RPMI8226 (cell line): ENCODE measurements at places on chromosomes 12 and 14.

DNA sequence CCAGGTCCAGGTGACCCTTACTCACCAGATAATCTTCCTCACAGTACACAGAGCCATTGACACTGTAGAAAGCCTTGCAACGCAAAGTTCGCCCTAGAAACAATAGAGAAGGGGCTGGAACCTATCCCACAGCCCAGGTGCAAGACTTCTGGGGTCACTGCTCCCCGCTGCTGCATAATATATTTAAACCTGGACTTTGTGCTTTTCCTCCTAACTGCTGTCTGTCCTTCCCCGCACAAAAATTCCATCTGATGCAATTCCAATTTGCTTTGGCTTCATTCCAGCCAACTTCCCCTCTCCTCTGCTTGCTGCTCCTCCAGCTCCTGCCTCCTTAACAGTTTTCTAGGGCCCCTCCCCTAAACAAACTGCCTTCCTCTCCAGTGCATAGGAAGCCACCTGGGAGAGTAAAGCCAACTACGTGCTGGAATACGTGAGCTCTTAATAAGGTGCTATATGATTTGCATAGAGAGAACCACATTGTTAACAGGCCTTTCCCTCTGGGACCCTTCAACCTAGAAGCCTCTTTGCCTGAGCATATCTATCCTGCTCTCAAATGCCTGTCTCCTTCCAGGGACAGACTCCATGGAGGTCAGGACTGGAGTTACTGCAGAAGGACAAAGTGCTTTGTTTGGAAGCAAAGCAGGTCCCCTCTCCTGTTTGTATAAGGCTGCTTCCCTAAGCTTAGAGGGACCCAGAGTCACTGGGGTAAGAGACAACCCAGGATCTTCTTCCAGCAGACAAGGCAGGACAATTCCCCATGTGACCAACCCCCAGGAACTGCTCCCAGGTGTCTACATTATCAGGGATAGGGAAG is 5.5 kb downstream of the AJUBA start:
- DNase-seq, result no peak

GRCh38 chr14:76961631-76962302 is 66.7 kb downstream of the IRF2BPL start:
- peak; percentile 90 for DNase-seq

GRCh38 chr12:67414011-67414715 is 145.0 kb downstream of the CAND1 start:
- no peak for DNase-seq

- no peak for DNase-seq
Measured at GRCh38 chr12:1848745-1849144, 28.4 kb downstream of the LRTM2 start.

DNA sequence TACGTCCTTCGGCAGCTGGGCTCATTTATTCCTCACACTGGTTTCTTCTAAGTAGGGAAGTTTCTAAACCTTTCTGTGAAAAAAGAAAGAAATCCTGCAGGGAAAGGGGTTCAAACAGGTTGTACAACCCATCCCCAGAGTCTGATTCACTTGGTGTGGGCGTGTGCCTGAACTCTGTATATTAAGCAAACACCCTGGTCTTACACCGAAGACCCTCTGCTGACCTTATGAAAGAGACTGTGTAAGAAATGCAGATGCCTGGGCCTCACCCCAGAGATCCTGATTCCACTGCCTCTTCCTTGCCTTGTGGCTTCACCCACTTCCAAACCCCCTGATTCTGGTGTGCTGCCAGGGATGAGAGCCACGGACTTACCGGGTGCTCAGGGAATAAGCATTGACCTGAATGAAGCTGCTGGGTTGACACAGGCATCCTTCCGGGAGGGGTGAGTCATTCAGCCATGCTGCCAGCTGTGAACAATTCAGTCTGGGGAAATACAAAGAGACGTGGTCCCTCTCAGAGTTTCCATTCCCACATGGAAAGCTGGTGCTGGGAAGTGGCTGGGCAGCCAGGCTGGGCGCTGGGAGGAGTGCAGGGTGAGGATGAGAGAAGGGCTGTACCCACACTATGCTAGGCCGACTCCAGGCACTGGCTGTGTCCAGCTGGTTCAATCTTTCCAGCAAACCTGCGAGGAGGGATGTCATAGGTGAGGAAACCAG is 26.5 kb upstream of the ACTN1 start:
- DNase-seq, result no peak

DNA sequence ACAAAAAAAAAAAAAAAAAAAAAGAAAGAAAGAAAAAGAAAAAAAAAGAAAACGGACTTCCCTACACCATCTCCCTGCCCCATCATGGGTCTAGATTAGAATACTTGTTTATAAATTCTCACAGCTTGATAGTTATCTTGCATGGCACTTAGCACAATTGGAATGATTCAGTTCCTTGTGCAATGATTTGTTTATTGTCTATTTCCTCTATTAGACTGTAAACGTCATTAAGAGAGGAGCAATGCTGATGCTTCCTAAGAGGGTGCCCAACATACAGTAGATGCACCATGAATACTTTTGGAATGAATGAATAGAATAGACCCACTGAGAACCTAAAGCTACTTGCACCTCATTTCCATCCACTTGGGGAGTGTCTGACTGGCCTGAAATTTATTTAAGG is 40.8 kb downstream of the PAX9 start:
- no peak for DNase-seq

- no peak for DNase-seq
Measured at GRCh38 chr14:101090976-101091375, 187.5 kb upstream of the RTL1 start.

- no peak for DNase-seq
Measured at GRCh38 chr12:107309020-107309419, 215.7 kb upstream of the CRY1 start.

DNA sequence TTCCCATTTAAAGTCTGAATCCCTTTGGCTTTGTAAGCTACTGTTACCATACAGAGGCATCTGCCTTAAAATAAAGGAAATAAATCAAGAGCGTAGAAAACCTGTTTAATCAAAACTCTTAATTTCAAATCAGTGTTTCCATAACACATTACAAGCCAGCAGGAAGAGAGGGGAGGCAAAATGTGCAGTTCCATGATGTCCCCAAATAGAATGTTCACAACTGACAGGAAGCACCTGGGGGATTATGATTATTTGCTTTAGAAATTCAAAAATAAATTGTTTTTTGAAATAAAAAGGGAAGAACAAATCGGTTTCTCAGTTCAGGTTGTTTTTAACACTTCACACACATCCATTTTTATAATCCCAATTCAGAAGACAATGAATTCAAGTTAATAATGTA is 21.4 kb downstream of the SOCS2 start:
- no peak for DNase-seq

- no peak for DNase-seq
Measured at GRCh38 chr14:89123851-89124250, 293.2 kb downstream of the FOXN3 start.

DNA sequence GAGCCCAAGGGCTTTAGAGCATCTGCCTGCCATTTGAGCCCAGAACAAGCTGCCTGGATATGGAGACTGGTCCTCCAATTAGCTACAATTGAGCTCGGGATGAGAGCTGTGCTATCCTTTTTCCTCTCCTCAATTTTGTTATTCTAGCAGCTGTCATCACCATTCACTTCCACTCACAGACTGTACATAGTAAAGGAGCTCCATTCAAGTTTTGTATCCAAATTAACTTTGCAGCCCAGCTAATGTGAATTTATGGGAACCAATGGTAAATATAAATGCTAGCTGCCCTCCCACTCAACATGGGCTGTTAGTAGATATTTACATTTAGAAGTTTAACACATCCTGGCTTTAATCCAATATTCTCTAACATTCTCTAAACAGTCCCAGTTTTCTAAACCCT is 44.6 kb downstream of the BMP4 start:
- no peak for DNase-seq

- DNase-seq, result no peak
Measured at GRCh38 chr12:73984552-73984951, 553.1 kb upstream of the ATXN7L3B start.

DNA sequence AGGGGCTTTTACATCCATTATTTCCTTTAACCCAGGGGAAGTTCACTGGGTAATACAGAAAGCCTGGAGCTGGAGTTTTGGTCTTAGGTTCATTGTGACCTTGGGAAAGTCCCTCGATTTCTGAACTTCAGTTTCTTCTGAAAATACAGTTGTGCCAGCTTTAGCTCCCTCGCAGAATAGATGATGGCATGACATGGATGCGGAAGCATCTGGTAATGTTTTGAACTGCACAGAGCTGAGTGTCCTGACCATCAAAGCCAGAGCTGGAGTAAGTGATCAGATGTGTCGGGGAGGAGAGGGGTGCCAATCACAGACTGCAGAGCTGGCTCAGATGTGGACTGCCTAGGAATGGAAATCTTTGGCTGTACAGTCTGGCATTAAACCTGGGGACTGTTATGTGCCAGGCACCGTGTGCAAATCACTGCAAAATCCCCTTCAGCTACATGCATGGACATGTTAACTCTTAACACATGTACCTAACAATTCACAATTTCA is 180.9 kb downstream of the ETV6 start:
- no peak for DNase-seq

DNA sequence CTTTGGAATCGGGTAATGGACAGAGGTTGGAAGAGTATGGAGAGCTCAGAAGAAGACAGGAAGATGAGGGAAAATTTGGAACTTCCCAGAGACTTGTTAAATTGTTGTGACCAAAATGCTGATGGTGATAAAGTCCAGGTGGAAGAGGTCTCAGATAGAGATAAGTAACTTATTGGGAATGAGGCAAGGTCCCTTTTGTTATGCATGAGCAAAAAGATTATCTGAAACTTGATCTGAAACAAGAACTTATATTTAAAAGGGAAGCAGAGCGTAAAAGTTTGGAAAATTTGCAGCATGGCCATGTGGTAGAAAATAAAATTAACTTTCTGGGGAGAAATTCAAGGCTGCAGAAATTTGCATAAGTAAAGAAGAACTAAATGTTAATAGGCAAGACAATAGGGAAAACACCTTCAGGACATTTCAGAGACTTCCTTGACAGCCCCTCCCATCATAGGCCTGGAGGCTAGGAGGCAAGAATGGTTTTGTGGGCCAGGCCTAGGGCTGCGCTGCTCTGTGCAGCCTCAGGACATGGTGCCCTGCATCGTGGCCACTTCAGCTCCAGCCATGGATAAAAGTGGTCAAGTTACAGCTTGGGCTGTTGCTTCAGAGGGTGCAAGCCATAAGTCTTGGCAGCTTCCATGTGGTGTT is 425.7 kb upstream of the PRICKLE1 start:
- DNase-seq, result no peak

GRCh38 chr12:46963977-46964971 is 115.1 kb upstream of the PCED1B start:
- DNase-seq, result no peak

- no peak for DNase-seq
Measured at GRCh38 chr14:53190938-53191337, 37.8 kb upstream of the DDHD1 start.

DNA sequence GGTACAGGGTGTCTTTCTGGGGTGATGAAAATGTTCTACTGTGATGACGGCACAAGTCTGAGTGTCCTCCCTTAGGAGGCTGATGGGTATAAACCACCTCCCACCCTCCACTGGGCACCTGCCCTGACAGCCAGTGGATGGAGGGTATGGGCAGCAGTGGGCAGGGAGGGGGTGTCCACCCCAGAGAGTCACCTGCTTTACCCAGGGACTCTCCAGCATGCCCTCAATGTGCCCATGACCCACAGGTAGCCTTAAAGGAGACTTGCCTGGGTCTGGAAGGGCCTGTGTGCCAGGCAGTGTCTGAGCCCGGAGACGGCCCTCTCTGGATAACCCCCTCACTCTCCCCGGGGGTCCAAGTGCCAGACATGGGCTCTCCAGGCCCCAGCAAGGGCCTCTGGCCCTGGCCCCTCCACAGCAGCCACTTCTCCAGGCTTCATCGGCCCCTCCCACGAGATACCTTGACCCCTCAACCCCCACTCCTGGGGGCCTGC is 38.8 kb downstream of the CCNK start:
- no peak for DNase-seq

DNA sequence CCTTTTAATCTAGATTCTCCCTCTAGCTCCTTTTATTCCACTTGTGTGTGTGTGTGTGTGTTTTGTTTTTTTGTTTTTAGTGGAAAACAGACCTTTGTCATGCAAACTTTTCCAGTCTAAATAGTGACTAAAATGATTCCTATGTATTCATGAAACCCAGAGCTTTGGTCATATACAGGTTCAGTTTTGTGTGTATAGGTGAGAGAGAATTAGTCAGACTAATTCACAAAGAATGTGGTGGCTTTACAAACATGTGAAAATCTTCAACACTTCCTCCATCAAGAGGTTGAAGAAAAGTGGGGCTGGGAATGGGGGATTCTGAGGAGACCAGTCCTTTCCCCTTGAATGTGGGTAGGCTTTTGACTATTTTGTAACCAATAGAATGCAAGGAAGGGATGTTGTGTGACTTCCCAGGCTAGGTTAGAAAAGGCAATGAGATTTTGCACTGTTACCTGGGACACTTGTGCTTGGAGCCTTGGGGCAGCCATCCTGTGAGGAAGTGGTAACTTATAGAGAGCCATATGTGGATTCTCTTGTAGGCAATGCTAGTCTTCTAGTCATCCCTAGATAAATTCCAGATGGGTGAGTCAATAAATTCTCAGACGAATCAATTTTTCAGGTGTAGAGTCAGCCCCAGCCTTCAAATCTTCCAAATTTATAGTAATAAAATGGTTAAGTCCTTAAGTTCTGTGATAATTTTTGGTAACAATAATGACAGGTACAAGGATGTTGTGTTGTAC is 236.1 kb downstream of the CEP128 start:
- DNase-seq, result no peak

DNA sequence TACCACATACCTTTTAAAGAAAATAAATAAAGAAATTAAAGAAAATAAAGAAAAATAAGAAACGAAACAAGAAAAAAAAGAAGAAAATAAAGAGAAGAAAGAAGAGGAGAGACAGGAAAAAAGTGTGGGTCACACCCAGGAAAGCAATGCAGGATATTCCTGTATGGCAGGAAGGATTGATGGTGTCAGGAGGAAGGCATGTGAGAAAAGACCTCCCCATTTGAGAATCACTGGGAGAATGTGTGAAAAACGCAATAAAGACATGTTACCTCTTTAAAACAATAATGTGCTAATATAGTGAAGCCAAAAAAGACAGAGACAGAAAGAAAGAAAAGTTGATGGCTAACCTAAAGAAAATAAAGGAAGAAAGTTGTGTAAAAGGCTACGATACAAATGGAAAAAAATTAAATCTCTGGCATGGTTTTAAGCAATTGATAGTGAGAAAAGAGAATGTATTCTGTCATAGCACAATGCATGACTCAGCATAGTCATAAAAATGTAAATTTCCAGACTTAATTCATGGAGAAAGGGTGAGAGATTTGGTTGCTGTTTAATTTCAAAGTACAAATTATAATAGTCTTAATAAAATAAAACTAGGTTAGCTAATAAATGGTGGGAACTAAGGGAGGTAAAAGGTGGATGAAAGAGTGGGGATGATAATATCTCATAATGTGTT is 24.3 kb upstream of the FOXG1 start:
- DNase-seq, result no peak

DNA sequence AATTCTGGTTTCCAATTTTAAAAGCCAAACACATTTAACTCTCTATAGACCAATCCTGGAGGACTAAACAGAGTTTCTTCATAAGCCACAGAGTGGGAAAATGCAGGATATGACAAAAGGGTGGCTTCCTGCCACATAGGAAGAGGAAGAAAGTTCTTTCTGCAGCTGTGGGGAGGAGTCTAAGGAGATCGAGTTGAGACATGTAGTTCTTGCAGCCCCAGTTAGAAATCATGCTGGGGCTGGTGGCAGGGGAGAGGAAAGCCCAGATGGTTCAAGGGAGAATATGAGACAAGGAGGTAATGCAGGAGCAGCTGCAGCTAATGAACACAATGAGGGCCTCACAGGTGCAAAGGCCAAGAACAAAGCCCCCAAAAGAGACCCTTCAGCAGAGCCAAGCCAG is 85.0 kb upstream of the ARID2 start:
- peak; percentile 19 for DNase-seq

GRCh38 chr12:108691998-108692808 is 39.1 kb downstream of the CORO1C start:
- peak; percentile 91 for DNase-seq
